ENCODE measurements at places on chromosomes 12 and 14.
A peak's percentile ranks its signal among the peaks of the same experiment; 100 is the strongest.

DNA sequence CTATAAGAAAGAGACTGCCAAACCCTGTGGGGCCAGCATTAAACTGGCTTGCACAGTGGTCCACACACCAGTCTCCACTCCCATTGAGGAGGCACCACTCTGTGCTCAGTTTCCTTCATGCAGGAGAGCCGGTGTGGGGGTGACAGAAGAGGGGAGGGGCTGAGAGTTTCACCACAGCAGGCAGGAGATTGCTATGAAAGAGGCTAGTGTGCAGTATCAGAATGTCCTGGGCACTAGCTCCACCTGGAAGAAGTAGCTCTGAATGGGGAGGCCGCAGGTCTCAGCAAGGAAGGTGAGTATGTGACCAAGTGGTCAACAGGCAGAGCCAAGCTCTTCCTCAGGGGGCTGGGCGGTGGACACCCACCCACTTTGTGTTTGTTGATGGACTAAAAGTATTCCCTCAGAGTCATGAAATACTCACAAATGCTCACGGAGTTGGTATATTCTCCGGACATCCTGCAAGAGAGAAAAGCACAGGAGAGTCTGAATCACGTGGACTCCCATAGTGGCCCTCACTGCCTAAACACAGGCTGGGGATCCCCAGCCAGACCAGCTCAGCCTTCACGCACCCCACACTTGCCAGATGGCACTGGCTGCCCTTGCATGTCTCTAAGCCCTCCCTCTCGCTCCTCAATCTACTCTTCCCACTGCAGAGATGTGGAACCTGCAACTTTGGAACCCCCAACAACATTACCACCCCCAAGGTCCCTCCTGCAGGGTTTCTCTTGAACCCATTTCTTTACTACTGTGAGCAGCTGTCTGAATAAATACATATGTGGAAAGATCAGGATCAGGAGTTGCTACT, 7.8 kb upstream of the KRT72 start:
- no peak for DNase-seq

- no peak for DNase-seq
Observed at GRCh38 chr14:105980224-105980623, 453.8 kb downstream of the TMEM121 start.

- peak; percentile 9 for DNase-seq
Observed at GRCh38 chr12:105705765-105706164, 375.3 kb downstream of the C12orf75 start.

GRCh38 chr12:65372574-65372973, 94.1 kb downstream of the MSRB3 start:
- no peak for DNase-seq

DNA sequence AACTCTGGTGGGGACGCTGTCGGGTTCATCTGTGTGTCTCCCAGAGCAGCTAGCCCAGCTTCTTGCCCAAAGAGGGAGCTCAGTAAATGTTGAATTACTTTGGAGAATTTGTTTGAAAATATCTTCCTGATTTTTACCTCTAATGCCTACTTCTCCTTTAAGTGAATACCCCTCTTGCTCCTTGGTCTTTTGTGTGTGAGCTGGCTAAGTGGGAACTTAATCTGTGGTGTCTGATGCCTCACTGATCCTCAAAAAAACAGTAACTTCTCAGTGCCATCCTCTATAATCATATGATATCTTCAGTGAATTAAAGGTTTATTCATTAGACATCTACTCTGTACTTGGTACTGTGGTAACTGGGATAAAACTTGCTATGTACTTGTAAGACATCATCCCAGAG, 7.7 kb upstream of the PSMA6 start:
- no peak for DNase-seq

- DNase-seq: no peak
Observed at GRCh38 chr14:100348253-100348729, 25.2 kb downstream of the SLC25A47 start.

- DNase-seq: no peak
Observed at GRCh38 chr12:26513363-26514043, 318.1 kb downstream of the SSPN start.

DNA sequence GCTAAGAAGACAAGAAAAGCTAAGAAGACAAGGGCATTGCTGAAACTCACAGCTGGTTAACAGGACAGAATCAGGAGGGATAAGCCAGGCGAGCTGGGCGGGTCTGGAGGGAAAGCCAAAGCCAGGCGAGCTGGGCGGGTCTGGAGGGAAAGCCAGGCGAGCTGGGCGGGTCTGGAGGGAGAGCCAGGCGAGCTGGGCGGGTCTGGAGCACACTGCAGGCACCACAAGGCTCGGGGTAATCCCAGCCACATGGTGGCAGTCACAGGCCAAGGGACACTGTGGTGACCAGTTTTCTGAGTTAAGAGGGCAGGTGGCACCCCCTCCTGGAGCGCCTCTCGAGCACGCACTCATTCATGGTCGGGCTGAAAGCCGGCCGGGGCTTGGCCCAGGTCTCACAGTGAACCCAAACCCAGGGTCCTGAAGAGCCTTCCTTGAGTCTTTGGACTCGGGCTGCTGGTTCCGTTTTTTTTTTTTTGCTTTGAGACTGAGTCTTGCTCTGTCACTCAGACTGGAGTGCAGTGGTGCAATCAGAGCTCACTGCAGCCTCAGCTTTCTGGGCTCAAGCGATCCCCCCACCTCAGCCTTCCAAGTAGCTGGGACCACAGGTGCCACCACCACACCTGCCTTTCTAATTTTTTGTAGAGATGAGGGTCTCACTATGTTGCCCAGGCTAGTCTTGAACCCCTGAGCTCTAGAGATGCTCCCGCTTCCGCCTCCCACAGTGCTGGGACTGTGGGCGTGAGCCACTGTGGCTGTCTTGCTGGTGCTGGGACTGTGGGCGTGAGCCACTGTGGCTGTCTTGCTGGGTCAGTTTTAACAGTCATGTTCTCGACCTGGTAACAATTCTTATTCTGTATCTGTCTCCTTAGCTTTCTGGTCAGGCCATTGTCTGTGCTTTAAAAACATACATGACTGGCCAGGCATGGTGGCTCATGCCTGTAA, 40.2 kb downstream of the HSP90AA1 start:
- no peak for DNase-seq

DNA sequence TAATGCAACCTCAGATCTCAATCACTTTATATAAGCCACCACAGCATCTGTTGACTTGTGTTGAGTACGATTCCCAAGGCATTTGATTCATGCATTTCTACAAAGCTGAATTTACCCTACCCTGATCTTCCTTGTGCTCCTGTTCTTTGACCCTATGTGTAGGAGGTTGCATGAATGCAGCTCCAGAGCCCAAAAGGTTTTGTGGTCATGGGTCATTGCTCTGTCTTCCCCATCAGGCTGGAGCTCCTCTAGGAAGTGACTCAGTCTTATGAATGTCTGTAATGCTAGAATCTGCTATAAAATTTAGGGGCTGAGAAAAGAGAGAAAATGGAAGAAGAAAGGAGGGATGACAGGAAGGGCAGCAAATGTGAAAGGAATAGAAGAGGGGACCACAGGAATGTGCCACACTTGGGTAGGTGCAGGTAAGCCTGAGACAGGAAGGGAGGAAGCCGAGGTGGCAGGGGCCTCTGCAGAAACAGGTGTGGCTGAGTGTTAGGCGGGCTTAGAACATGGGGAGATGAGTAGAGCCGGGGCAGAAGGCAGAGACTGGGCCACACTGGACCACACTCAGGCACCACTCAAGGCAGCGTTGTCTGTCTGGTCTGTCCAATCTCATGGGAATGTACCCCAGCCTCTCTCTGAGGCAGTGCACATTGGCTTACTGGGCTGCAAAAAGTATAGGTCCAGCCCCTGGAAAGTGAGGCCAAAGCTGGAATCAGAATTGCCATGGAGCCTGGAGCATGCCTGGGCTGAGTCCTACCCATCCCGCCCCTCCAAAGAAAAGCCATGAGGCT, 334.1 kb downstream of the BCL11B start:
- DNase-seq: no peak

DNA sequence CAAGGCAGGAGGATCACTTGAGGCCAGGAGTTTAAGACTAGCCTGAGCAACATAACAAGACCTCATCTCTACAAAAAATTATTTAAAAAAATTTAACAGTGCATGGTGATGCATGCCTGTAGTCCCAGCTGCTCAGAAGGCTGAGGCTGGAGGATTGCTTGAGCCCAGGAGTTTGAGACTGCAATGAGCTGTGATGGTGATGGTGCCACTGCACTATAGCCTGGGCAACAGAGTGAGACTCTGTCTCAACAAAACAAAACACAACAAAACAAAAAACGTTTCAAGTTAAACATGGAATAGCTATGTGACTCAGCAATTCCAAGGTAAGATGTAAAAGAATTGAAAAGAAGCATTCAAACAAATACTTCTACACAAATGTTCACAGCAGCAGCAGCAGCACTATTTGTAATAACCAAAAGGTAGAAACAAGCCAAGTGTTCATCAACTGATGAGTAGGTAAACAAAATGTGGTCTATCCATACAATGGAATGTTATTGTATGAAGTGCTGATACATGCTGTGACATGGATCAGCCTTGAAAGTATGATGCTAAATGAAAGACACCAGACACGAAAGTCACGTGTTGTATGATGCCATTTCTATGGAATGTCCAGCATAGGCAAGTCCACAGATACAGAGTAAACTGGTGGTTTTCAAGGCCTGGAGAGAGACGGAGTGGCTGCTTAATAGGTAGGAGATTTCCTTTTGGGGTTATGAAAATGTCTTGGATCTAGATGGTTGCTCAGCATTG, 31.4 kb downstream of the CFAP251 start:
- DNase-seq: no peak

DNA sequence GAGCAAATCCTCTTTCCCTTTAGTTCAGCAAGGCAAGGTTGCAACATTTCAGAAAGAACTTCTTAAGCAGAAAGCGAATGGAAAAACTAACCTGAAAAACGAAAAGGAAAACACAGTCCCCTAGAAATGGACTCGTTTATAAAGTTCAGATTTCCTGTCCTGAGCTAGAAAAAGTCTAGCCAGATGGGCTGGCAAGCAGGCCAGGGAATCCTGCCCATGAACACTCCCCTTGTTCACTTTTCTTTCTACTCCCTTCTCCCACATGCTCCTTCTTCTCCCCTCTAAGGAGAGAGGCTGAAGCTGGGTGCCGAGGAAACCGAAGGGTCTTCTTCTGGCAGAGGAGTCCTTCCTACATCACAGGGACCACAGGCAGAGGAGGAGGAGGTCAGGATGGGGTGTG, 27.1 kb downstream of the LTBP2 start:
- no peak for DNase-seq

GRCh38 chr14:67941456-67942018, 122.0 kb downstream of the RAD51B start:
- DNase-seq: no peak

All from activated CD4-positive, alpha-beta T cell treated with anti-CD3 and anti-CD28 coated beads, Interleukin-2, Interleukin-4, amounts not matched to agents 100 ng/mL and 50 ng/mL, durations not matched to agents 16 hours and 8 hours (primary cell).